ENCODE measurements at places on chromosomes 7 and 10. TPM values are rescaled to one million over a fixed set of nuclear protein-coding genes. Genes with fewer than 3 reads are reported as not detected.

AKR1C4 gene
- total RNA-seq: not detected

ODAD2 gene
- total RNA-seq: 0.42 TPM

- DNase-seq: no peak
Measured at GRCh38 chr10:14910953-14911352, 32.3 kb downstream of the SUV39H2 start.

DNA sequence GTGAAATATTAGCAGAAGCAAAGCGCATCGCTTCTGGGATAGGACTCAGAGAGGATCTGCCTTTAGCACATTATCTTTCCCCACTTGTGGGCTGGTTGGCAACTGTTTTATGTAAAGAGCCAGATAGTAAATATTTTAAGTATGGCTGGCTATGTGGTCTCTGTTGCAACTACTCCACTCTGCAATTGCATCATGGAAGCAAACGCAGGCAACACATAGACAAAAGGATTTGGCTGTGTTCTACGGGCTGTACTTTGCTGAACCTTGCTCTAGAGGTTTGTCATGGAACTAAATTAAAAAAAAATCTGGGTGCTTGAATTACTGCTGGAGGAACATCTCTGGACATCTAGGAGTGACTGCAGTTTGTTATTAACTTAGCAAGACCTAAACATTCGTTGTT lies 307.8 kb upstream of the TPK1 start:
- no peak for DNase-seq

RNF32 gene
- not detected for total RNA-seq

DNA sequence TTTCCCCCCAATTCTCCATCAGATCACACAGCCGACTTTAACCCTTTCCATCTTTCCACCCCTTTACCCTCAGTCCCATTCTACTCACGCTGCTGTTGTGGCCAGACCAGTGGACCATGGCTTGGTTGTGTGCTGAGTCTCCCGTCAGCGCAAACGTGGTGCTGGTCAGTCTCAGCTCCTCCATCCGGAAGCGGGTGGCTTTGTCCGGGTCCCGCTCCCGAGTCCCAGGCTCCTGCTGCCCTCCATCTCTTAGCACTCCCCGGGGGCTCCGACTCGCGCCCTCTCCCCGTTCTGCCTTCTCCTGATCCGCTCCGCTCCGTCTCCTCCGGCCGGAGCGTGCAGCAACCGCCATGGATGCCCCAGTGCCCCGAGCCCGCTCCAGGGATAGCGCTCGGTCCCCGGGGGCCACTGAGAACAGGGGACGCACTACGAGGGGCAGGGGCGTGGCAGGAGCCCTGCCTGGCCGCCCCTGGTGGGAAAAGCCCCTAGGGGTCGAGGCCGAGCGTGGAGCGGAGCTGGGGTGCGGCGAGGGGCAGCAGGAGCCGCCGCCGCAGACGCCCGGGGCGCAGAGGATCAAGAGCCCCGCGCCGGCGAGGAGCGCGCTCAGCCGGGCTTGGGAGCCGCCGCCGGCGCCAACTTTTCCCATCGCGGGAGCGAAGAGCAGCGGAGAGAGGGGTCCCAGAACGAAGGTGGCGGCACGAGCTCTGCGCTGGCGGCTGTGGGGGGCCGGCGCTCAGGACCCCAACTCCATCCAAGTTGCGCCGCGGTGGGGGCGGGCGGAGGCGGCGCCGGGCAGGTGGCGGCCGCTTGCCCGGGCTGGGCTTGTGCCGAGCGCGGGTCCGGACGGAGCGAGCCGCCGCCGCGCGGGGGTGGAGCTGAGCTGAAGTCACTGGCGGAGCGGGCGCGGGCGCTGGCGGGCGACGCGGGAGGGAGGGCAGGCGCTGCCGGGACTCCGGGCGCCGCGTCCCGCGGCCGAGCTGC lies at the start of gene SORCS1:
Gene SORCS1, minus strand, starts transcription at position 826 of the 981 bp plus-strand sequence.
- DNase-seq: peak; percentile 61

DNA sequence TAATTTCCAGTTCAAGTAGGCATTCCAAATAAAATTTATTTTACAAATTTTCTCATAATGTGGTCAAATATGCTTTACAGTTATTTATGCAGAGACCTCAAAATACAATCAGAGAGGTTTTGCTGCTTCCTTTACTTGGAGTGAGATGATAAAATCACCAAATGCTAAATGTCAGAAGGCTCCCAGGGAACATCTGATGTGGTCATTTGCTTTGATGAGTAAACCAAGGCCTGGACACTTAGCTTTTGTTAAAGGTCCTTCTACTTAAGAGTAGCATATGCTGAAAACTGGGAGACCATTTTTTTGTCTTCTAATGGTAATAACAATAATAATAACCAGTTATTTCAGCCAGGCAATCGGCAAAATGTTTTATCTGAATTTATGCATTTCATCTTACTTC lies 60.6 kb upstream of the AKR1E2 start:
- DNase-seq: no peak

DNA sequence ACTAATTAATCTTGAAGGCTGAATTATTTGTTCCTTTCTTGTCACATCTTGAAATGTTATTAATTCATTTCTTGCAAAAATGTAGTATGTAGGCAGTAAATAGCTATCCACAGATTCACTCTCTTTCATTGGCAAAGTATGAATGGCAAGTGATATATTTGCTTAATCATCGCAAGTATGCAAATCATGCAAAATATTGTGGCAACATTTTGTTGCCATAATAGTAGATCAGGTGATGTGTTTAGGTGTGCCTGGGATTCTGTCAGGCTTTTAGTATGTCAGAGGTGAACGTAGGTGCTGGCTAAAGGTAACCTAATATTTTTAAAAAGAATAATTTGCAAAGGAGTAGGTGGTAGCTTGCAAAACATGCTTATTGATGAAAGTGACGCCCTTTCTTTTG lies 5.9 kb downstream of the MAP3K8 start:
- DNase-seq: no peak

- DNase-seq: no peak
Measured at GRCh38 chr10:50318129-50318528, 66.8 kb upstream of the ASAH2 start.

DNA sequence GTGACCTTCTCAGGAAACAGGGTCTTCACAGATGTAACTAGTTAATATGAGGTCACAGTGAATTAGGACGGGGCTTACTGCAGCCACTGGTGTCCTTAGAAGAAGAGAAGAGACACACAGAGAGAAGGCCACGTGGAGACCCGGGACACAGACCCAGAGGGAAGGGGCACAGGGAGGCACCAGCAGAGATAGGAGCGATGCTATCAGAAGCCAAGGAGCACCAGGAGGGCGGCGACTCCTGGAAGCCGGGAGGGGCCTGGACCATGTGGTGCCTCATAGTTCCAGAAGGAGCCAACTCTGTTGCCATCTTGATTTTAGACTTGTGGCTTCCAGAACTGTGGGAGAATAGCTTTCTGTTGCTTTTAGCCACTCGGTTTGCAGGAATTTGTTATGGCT lies 505.9 kb downstream of the TCERG1L start:
- no peak for DNase-seq

TAX1BP1 gene
- 161 TPM for total RNA-seq

FAM237B gene
- total RNA-seq: not detected

DNA sequence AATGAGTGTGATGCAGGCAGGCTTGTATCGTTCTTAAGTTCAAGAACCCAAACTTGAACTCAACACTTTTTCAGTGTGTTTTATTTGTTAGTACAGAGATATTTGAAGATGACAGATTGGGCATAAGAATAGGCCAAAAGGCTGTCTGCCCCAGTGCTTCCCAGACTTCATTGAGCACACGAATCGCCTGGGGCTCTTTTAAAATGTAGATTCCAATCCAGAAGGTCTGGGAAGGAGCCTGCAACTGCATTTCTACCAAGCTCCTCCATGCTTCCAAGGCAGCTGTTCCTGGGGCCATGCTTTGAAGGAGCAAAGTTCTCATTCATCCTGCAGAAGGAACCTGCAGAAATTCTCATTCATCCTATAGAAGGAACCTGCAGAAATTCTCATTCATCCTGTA lies 114.5 kb upstream of the INSYN2A start:
- no peak for DNase-seq

IL2RA gene
- total RNA-seq: 1.5 TPM

- no peak for DNase-seq
Measured at GRCh38 chr10:48609441-48609840, 4.6 kb upstream of the ARHGAP22 start.

HOXA13 gene
- total RNA-seq: not detected

SUV39H2 gene
- 5.2 TPM for total RNA-seq

Data from left ventricle myocardium superior (tissue), 1 donor.